Stimulated activated CD4-positive, alpha-beta T cell treated with anti-CD3 and anti-CD28 coated beads, Interleukin-15, amount 100 ng/mL, for 1 hour (primary cell): ENCODE measurements at places on chromosomes 11 and 22.
A peak's percentile ranks its signal among the peaks of the same experiment; 100 is the strongest.

DNA sequence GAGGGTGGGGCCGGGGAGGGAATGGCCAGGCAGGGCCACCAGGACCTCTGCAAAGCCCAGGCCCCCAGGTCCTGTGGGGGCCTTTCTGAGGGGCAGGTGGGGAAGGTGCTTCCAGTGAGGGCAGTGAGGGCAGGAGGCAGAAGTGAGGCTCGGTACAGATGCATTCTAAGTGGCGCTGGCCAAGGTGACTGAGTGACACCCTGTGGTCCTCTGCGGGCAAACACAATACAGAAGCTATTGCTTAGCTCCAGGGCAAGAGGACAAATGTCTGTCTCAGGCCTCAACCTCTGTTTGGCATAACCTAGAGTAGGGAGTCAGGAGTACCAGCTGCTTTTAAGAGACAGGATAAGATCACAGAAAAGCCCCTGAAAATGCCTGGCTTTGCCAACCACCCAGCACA lies 31.3 kb downstream of the B3GAT1 start:
- no peak for DNase-seq

- DNase-seq, result no peak
Observed at GRCh38 chr11:86591631-86592030, 80.8 kb downstream of the ME3 start.

- DNase-seq, result no peak
Observed at GRCh38 chr11:8271106-8271886, 7.6 kb upstream of the LMO1 start.

GRCh38 chr22:22848364-22848866 lies 39.2 kb upstream of the IGLL5 start:
- peak; percentile 47 for DNase-seq

- no peak for DNase-seq
Observed at GRCh38 chr11:114182471-114183043, 113.6 kb upstream of the NNMT start.

GRCh38 chr11:130457623-130458409 lies 9.4 kb downstream of the ADAMTS15 start:
- no peak for DNase-seq

GRCh38 chr11:73578592-73579185 lies 19.2 kb downstream of the FAM168A start:
- no peak for DNase-seq

GRCh38 chr22:28711341-28711740 lies 30.3 kb downstream of the CHEK2 start:
- no peak for DNase-seq

GRCh38 chr11:69640995-69641581 lies at the start of gene CCND1:
CCND1 (plus strand) TSS chr11:69641156; CDS start chr11:69641314, 158 bp downstream.
- no peak for DNase-seq
